Right atrium auricular region (tissue), 2 donors: ENCODE measurements at places on chromosomes 7 and 10. TPM values are rescaled to one million over a fixed set of nuclear protein-coding genes. Genes with fewer than 3 reads are reported as not detected.

The OR2A42 gene
- 0.39 TPM for total RNA-seq

The SAP25 gene
- not detected for total RNA-seq

The MMRN2 gene
- 57.0 TPM for total RNA-seq

The AKR1D1 gene
- total RNA-seq = not detected

The SLC13A1 gene
- not detected for total RNA-seq

The OGDHL gene
- total RNA-seq = 5.2 TPM

The GIMAP6 gene
- 15.8 TPM for total RNA-seq

The GIMAP1 gene
- total RNA-seq = 8.0 TPM

The H2BK1 gene
- not detected for total RNA-seq

The PPP1R3C gene
- 250 TPM for total RNA-seq

The OR6B1 gene
- total RNA-seq = not detected

The PI4K2A gene
- 14.7 TPM for total RNA-seq

DNA sequence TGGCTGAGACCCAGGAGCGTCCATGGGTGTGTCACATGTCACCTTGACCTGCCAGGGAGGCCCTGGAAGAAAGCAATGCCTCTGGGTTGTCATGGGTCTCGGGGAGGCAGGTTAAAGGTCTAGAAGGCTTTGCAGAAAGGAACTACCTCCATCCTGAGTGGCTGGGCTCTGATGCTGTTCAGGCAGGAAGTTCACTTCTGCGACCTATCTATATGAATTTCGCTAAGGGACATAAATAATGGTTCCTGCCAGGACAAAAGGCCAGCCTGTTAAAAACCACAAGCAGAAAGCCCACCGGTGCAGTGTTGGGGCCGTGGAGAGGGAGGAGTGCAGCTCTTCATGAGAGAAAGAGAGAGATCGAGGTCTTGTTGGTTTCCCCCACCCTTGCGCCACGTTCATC lies 182.9 kb downstream of the PTPN20 start:
- DNase-seq = no peak

DNA sequence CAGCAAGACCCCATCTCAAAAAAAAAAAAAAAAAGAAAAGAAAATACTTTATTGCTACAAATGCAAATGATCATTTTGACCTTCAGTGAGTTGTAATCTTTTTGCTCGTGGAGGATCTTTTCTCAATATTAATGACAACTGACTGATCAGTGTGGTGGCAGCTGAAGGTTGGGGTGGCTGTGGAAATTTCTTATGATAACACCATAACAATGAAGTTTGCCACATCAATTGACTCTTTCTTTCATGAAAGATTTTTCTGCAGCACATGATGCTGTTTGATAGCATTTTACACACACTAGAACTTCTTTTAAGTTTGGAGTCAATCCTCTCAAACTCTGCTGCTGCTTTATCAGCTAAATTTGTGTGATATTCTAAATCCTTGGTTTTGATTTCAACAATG lies 12.4 kb upstream of the CCDC7 start:
- no peak for DNase-seq

- no peak for DNase-seq
Observed at GRCh38 chr10:98135222-98135899, 904 bp downstream of the R3HCC1L start.

GRCh38 chr7:22581099-22581498 lies 81.1 kb upstream of the STEAP1B start:
- no peak for DNase-seq

DNA sequence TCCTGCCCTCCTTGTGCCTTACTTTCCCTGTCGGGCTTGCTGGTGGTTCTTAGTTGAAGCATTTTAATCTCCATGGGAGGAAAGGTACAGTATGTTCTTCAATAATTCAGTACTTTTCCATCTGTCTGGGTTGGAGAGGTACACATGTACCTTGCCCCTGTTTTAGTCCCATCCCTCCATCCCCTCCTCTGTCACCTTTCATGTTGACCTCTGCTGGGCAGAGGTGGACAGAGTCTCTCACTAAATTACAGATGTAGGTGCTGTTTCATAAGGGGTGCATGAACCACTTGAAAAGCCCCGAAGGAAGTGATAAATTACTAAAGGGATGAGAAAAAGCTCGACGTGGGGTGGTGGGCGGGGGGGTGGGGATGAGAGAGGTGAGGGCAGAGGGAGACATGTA lies 5.4 kb downstream of the AGFG2 start:
- no peak for DNase-seq

- no peak for DNase-seq
Observed at GRCh38 chr7:460374-461116, 59.1 kb downstream of the PDGFA start.

GRCh38 chr7:114487174-114487573 lies 72.6 kb downstream of the FOXP2 start:
- no peak for DNase-seq

GRCh38 chr10:121627876-121628581 lies 29.8 kb upstream of the FGFR2 start:
- DNase-seq = no peak

DNA sequence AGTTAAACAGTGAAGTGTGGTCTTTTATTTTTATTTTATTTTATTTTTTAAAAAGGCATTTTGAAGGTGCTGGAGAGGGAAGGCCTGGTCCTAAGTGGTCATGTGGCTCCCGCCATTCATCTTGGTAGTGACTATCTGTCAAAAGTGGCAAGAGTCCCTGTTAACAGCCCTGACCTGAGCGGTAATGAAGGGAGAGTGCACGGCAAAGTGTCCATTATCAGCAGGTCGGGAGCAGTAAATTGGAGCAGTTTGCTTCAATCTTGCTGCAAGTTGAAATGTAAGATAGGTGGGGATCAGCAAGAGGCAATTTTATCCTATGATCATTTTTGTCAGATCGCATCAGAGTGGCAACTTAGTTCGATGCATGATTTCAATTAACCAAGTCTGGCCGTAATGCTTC lies 227.4 kb upstream of the SP4 start:
- no peak for DNase-seq

GRCh38 chr10:92689663-92690210 lies at the start of gene HHEX:
TSS of gene HHEX (plus strand) at chr10:92689955. CDS start at chr10:92689987, 32 bp downstream.
- DNase-seq = no peak

DNA sequence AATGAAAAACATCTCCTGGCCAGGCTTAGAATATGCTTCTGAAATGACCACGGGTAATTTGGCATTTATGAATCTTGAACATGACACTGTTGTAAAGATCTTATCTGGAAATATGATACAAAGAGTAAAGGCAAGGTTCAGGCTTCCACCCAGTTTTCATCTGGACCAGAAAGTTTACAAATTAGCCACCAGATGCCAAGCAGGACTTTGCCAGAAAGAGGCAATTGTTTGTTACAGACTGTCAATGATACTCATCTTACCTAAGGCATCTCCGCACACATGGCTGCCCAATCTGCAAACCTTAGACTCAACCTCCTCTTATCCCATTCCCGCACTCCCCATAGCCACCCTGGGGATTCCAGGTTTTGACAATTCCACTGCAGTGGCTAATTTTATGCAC lies 795.3 kb downstream of the TYW1 start:
- no peak for DNase-seq

DNA sequence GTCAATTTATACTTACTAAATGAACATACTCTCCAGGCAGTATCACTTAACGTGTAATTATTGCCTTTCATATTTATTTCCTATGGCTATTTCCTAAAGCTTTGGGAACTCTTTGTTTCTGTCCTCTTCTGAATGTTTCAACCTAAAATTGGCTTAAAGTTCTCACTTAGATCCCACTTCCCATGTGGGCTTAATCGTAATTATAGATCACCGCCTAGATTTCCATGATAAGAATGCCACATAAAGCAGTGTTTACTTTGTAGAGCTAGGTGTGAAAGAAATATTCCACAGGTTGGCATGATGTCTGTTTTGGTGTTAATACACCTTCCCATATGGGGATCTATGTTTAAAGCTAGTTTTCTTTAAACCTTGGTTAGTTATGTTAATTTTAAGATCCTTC lies 1.5 kb downstream of the HDAC9 start:
- no peak for DNase-seq

GRCh38 chr7:106731187-106731586 lies 70.2 kb upstream of the CCDC71L start:
- DNase-seq = no peak

GRCh38 chr10:97116462-97117162 lies 69.1 kb downstream of the SLIT1 start:
- no peak for DNase-seq

- DNase-seq = no peak
Observed at GRCh38 chr10:44830022-44830421, 81.1 kb upstream of the TMEM72 start.

DNA sequence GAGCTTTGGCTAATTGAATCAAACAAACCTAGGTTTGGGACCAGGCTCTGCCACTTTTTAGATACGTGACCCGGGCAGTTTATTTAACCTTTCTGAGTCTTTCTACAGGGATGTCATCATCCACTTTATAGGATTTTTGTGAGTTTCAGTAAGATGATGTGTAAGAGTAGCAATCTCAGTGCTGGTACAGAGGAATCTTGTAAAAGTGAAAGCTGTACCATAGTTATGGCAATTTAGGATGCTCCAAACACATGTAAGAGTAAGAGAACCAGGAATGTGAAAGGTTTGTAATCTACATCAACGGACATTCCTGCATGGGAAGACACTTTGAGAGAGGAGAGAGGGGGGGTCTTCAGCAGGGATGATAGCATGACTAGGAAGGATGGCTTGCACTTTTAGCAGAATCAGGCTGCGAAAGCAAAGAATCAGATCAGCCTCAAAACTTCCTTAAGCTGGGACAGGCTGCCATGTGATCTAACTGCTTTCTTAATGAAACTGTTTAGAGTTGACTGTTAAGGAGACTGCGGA lies 968 bp downstream of the NOLC1 start:
- DNase-seq = no peak

DNA sequence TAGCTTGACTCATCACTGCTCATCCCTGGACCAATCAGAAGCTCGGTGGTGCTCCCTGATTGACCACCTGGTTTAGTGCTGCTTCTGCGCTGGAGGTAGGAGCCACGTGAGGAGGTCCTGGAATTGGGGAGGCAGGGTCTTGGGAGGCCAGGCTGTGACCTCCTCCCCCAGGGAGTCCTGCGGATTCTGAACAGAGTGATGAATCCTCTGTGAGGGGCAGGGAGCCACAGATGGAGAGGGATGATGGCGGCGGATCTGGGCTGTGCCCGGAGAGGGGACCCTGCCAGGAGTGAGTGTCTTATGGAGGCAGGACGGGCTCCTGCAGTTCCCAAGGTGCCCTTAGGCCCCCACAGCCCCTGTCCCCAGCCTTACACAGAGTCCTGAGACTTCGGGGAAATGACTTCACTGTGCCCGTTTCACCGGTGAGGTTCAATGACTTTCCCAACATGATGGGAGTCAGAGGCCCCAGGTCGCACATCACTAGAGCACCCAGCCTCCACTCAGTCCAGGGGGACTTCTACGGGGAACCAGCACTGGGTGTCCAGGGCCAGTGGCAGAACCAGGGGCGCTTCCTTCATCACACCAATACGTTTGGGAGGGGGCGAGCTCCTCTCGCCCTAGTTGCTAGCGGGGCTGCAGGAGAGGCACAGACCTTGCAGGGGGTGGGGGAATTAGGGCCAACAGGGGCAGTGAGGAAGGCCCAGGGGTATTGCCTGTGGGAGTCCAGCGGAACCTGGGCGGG lies 48.9 kb downstream of the FKBP6 start:
- no peak for DNase-seq

- DNase-seq = no peak
Observed at GRCh38 chr7:84228526-84228925, 33.9 kb upstream of the SEMA3A start.

- DNase-seq = no peak
Observed at GRCh38 chr10:20714518-20714917, 182.6 kb downstream of the NEBL start.

- peak; percentile 73 for DNase-seq
Observed at GRCh38 chr10:71128311-71128980, 83.9 kb upstream of the UNC5B start.

- DNase-seq = no peak
Observed at GRCh38 chr7:82430500-82431465, 12.8 kb downstream of the CACNA2D1 start.

GRCh38 chr10:133303206-133303605 lies 5.5 kb downstream of the TUBGCP2 start:
- no peak for DNase-seq

- DNase-seq = no peak
Observed at GRCh38 chr7:157906583-157906982, 569.8 kb downstream of the DNAJB6 start.

DNA sequence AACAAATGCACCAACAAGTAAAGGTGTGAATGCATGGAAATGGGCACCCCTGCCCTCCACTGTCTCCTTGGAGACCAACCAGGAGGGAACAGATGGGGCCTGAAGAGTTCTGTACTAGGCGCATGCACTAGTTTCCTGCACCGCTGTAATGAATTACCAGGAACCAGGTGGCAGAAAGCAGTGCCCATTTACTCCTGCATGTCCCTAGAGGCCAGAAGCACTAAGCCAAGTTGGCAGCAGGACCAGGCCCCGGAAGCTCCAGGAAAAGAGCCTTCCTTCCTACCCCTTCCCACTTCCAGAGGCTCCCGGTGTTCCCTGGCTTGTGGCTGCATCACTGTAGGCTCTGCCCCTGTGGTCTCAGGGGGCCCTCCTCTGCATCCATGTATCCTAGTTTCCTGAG lies 237.5 kb upstream of the PPP2R2D start:
- DNase-seq = no peak

DNA sequence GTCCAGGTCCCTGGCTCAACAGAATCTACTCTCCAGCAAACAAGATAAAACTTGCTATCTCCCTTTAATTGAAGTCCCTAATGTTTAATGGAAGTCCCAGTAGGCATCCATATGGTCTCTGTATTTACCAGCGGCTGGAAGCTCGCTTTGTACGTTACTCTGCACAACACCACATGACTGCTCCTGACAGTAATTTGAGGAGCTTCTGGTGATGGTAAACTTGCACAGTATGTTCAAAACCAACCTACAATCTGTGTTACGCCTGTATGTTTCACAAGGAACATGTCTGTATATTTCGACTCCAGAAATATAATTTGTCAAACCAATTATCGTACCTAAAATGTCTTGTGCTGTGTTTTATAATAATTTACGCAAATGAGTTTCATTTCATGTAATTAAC lies 4.4 kb upstream of the TECPR1 start:
- DNase-seq = no peak

GRCh38 chr7:27143023-27143949 lies at the start of gene HOXA5:
TSS of gene HOXA5 (minus strand) at chr7:27143681. CDS start at chr7:27143607, 74 bp downstream.
- DNase-seq = no peak

GRCh38 chr7:112280267-112280666 lies 73.8 kb downstream of the ZNF277 start:
- no peak for DNase-seq

DNA sequence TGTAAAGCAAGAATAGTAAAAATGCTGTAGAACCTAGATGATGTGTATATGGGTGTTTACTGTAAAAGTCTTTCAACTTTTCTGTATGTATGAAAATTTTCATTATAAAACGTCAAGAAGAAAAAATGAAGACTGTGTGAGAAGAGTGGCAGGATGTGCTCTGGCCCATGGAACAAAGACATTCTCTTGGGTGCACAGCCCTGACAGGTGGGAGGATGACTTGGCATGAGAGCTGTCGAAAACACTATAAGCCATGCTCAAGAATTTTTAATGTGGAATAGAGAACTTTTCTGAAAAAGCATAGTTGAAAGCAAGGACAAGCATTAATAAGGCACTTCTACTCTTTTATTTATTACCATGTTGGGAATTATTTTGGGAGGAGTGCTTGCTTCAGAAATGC lies 184.1 kb upstream of the PRR15 start:
- no peak for DNase-seq
